ENCODE measurements at places on chromosomes 5 and 9.

DNA sequence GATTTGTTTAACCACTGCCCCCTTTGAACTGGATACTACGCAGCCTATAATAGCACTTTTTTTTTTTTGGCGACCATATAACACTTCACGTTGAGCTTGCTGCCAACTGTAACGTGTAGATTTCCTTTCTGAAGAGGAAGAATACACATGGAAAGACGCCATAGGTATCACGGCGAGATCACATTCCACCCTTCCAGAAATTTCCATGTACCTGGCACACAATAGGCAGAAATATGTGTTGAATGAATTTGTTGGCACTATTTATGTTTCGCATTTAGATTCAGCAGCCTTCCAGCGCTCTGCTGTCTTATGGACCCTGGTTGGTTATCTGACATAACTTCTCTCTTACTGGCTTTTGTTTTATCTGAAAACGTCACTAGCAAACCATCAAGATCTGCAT lies 250.3 kb downstream of the SLIT3 start:
- no peak for DNase-seq

DNA sequence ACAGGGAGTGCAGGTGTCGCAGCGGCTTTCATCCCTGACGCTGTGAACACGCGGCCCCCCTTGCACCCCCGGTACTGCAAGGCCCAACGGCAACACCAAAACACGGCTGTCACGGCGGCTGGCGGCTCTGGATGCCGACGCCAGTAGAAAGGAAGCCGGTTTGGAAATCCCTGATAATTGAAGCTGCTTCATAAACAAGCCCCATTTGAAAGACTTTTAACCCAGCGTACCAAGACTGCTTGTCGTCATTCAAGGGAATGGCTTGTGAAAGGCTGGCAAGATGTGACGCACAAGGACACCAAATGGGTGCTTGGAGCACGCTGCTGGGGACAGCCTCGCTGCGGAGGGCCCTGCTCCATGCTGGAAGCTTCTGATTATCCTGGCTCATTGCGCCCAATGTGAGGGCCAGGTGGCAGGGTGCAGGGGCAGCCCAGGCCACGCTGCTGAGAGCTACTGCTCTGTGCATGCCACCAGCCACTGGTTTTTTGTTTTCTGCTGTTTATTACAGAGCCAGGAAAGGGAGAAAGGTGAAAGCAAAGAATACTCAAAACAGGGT lies 63.1 kb downstream of the GTF3C4 start:
- no peak for DNase-seq

DNA sequence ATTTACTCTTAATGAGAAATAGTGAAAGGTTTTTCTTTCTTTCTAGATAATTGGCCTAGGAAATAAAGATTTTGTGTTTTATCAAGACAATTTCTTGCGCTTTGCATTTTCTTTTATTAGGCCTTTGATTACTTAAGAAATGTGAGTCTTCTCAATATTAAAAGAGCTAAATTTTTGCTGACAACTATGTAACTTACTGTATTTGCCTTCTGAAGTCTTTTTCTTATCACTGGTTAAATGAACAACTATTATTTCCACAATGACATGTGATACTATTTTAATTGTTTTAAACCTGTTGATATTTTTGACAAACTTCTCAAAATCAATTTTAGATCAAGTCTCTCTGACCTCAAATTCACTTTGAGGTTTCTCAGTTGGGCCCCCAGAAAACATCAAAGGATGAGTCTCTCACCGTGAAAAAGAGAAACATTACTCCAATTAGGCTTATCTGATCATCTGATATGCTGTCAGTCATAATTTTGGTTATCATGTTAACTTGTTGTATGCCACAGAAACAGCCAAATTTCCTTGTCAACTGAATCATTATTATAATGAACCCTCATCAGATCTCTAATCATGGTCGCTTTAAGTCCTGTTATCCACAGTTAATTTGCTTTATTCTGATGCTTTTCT lies 48.8 kb downstream of the RAPGEF1 start:
- no peak for DNase-seq

DNA sequence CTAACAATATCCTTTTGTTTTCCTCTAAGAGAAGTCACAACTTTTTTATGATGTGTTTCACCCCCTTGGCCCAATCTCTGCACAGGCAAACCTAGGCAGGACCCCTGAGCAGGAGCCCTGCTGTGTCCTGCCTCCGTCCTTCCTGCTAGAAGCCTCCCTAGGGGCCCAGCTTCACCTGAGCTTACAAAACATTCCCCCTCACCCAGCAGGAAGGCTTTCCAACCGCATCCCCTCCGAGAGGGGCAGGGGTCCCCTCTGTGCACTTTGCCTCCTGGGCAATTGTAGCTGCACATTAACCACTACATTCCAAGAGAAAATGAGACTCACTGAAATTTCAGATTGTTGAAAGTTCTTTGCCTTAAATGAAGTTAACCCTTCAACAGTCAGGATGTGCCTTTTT lies 176.2 kb downstream of the IRX2 start:
- no peak for DNase-seq

- no peak for DNase-seq
These were observed 598.5 kb downstream of the BNC2 start for GRCh38 chr9:16271967-16272366.
